ENCODE measurements at places on chromosomes 7 and 10.

GRCh38 chr7:42106562-42106961 is 130.4 kb downstream of the GLI3 start:
- DNase-seq, result no peak

- no peak for DNase-seq
Observed at GRCh38 chr10:34728361-34728760, 86.7 kb downstream of the PARD3 start.

DNA sequence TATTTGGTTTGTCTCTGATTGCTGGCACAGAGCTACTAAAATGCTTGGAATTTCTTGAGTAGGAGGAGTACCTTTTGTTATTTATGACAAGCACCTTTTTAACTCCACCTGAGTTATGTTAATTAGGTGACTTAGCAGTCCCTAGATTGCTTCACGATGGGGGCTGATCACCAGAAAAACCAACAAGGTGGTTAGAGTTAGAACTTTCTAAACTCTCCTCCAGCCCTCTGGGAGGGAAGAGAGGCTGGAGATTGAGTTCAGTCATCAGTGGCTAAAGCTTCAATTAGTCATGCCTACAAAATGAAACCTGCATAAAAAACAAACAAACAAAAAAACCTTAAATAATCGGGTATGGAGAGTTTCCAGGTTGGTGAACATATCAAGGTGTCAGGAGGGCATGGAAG is 23.6 kb upstream of the ING3 start:
- no peak for DNase-seq

DNA sequence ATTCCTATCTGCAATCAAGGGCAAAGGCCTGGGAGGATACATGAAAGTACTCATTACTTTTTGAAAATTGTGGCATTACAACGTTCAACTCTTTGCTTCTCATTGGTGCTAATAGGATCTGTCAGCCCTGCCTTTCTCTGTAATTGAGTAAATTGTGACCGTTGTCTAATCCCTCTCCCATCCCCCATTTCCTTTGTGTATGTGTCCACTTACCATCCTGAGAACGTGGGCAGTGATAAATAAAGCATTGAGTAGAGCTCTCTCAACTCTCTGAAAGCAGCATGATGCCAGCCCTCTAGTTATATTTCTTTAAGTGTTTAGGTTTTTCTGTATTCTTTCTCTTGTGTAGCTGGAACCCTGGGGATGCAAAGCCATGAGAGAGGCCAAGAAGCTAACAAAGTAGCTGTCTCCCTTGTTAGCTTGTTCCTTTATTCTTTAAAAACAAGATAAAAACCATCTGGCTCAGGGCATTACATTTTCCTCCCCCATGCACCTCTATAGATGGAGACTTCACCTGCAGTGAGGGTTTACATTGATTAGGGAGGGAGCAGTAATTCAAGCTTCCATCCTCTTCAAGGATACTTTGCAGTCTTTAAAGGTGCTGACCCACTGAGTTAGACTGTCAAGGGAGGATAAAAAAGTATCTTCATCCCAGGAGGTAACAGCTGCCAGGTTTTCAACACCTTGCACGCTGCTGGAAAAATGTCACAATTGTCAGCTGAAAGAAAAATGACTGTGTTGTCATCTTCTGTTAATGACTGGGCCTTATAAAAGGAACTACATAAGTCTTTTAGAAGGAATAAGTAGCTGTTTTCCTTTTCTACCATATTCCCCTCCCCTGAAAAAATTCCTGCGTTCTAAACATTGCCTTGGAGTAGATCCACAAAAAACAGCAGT is 112.3 kb downstream of the BTRC start:
- no peak for DNase-seq

DNA sequence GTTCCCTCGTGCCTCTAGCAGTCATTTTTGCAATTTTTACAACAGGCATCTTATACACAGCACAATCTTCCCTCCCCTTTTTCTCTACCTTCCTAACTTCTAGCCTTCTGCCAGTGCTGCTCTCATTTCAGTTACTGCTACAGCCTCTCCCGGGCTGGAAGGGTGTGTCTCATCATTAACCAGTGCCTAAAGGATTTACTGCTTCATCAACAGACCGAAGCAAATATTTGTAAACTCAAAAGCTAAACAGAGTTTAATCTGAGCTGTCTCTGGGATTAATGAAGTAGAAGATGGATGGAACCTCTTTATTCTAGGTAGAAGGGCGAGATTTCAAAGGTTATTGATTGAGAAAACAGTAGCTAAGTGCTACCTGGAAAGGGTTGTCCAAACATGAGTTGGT is 94.3 kb downstream of the PRPF18 start:
- no peak for DNase-seq

- DNase-seq, result no peak
Observed at GRCh38 chr7:25031007-25031406, 51.0 kb upstream of the OSBPL3 start.

DNA sequence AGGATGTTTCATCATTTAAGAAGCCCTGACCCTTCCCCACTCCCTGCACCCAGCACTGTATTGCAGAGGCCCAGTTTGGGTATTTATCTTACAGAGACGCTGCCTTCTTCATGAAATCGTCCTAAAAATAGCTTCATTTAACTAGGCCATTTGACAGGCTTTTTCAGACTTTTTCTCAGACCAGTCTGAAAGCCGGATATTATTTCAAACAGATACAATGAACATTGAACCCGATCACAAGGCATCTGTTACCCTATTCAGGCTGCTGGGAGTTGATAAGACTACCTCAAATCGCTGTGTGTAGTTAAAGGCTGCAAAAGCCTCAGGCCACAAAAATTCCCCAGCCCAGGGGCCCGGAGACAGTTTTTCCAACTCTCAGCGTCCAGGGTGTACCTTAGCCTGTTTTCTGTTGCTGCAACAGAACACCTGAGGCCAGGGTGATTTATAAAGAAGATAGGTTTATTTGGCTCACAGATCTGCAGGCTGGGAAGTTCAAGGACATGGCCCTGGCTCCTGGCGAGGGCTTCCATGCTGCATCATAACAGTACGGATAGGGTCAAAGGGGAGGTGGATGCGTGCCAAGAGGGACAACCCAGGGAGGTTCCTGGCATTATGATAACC is 130.7 kb upstream of the SH2B2 start:
- DNase-seq, result no peak

DNA sequence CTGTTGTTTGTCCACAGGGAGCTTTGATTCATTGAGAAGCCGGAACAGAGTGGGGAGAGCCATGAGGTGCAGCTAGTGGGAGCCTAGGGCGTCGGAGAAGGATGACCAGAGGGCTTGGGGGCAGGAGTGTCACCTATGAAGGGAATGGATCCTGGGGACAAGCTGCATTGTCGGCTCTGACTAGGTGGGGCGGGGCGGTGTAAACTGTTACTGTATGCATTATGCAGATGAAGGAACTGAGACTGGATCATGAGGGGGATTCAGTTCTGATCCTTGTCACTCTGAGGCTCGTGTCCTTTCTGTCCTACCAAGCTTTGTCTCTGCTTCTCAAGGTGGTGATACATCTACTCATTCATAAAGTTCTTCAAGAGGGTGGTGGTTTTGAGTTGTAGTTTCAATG is 39.9 kb upstream of the MMD2 start:
- no peak for DNase-seq

GRCh38 chr10:3503299-3503698 is 281.7 kb downstream of the KLF6 start:
- DNase-seq, result no peak

DNA sequence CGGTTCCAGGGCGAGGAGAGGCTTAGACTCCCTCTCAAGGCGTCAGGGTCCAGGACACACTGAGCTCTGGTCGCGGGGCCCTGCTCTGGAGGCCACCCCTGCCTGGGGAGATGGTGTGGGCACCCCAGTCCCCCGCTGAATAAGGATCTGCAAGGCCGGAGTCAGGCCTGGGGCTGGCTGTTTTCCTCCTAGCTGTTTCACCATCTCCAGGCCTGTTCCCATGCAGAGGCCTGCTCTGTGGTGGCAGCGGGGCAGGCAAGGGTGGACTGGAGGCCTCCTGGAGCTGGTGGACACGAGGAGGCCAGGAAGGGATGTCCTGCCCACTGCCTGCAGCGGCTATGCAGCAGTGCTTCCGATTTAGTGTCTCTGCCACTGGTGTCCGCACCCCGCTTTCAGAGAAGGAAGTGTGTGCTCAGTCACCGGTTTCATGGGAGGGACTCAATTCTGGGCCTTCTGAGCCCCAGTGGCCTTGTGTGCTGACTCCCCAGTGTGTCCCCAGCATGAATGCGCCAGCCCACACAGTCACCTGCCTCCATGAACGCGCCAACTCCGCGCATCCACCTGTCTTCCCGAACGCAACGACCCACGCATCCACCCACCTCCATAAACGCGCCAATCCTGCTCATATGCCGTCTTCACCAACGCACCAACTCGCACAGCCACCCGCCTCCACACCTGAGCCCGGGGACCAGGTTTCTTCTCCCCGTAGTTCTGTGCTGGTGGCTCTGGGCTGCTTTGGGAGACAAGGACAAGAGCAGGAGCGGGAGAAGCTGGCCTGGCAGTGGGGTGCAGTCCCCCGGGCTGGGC is 14.5 kb upstream of the GPR146 start:
- no peak for DNase-seq

GRCh38 chr7:132298790-132299189 is 277.5 kb downstream of the PLXNA4 start:
- DNase-seq, result no peak

DNA sequence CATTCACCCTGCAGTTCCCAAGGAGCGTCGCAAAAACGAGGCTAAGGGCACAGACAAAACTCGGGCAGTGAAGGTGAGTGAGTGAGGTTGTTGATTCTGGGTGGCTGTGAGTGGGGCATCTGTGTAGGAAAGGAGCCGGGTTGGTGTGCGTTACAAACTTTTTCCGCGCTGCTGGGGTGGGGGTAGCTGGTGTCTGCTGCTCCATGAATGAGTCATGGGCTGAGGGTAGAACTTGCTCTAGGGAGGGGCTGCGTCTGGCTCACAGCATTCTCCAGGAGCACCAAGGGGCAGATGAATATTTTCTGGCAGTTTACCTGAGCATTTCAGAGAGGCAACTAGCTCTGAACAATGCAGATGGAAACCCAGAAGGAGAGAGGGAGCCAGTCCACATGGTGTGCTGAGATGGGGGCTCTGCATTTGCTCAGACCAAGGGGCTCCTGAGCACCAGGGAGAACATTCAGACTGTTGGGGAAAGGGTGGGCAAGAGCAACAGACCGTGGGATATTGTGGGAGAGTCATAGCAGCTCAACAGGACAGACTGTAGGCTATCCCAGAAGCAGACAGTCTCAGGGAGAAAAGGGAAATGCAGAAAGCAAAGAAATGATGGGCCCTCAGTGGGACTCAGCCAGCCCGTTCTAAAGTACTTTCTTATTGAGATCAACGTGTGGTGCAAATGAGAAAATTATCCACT is 18.8 kb downstream of the NOBOX start:
- no peak for DNase-seq

DNA sequence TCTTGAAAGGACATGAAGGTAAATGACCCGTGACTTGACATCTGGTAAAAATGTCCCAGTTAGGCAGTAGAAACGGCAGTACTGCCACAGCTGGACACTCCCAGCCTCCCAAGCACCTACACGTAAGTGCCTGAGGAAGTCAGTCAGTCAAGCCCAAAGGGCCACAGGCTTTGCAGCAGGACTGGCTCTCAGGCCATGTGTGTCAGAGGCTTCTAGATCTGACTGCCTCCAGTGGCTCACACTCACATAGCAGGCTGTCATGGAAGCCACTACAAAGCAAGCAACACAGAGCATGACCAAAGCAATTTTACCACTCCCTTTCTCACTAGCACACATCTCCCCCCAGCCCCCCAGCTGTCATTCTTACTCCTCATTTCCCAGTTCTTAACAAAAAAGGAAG is 17.8 kb upstream of the CCNJ start:
- DNase-seq, result no peak

GRCh38 chr7:137619181-137619580 is 227.6 kb downstream of the DGKI start:
- no peak for DNase-seq
